ENCODE measurements at places on chromosomes 3 and 15.

GRCh38 chr3:164883171-164883570, 195.1 kb downstream of the SI start:
- DNase-seq, result no peak

GRCh38 chr15:63503739-63504246, 600 bp upstream of the USP3 start:
- no peak for DNase-seq

- no peak for DNase-seq
Measured at GRCh38 chr15:75123395-75123794, 78.3 kb upstream of the C15orf39 start.

DNA sequence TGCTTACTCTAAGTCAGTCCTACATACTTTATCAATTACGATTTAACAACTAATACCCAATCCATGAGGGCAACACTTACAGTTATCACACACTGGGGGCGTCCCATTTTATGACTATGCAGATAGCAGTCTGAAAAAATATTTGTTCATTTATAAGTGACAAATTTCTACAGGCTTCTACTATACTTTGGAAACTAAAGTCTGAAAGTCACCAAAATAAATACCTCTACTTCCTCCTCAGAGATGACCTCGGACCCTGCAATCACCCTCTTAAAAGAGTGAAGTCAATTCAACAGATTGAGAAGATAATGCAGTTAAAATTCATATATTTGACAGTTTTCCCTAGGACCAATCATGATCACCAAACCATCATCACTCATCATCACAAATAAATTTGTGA, 76.6 kb downstream of the GSK3B start:
- no peak for DNase-seq

DNA sequence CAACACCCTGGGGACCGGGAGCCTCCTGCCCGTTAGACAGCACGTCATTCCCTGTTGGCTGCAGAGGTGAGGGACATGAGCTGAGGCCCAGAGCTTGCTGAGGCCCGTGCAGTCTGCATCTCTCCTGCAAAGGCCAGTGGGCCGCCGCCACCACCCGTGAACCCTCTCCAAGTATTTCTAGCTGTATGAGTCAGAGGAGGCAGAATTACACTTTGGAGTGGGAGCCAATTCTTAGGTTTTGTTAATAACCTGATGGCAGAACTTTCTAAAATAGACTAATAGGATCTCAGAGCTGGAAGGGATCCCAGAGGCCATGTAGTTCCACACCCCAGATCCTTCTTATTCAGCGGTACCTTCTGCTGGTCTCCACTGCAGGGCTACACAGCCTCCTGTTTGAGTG, 335.2 kb upstream of the CTDSPL start:
- no peak for DNase-seq

GRCh38 chr3:161069511-161070251, 35.5 kb downstream of the B3GALNT1 start:
- DNase-seq, result no peak

GRCh38 chr3:94064243-94064860, 1.5 kb downstream of the NSUN3 start:
- DNase-seq, result no peak

DNA sequence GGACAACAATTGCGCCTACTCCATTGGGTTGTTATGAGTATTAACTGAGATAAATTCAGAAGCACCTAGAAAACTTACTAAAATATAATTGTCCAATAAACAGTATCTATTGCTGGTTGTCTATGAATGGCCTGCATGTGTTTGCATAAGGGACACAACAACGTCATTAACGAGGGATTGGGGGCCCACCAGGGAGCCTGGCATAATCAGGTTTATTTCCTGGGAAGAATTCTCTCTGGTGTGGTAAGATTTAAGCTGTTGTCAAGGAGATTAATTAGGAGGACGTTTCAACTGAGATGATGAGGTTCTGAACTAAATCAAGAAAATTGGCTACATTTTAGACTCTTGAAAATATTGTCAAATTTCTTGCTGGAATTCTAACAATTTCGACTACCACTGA, 176.1 kb upstream of the CDIN1 start:
- no peak for DNase-seq

DNA sequence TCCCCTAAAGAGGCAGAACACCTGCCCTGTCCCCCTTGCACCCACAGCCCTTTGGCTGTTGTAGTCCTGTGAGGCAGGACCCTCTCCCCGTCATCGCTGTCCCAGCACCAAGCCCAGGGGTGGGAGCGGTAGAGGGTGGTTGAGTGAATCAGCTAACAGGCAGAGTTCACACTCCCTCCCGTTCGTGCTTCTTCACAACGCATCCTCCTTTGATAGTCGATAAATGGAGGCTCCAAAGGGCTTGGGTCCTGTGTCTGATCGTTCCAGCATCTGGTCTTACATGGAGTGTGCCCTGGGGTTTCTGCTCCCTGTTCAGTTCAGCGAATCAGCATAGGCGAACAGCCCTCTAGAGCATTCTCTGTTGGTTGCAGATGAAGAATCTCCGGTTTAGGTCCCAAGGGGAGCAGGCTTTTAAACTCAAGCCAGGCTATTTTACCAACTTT, 820 bp upstream of the HMCES start:
- DNase-seq, result no peak

- no peak for DNase-seq
Measured at GRCh38 chr3:60365360-60365759, 885.9 kb downstream of the FHIT start.

DNA sequence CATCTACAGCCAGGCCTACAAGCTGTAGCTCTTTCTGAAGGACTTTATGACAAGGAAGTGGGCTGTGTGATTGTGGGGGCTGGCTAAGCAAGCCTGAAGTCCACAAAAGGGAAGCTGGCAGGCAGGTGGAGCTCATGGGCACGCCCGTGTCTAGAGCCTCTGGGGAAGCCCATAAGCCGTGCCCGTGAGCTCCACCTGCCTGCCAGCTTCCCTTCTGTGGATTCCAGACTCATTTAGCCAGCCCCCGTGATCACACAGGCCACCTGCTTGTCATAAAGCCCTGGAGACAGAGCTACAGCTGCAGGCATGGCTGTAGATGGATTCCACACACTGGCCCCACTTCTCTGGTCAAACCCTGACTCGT, 15.2 kb downstream of the EFCC1 start:
- DNase-seq, result no peak

DNA sequence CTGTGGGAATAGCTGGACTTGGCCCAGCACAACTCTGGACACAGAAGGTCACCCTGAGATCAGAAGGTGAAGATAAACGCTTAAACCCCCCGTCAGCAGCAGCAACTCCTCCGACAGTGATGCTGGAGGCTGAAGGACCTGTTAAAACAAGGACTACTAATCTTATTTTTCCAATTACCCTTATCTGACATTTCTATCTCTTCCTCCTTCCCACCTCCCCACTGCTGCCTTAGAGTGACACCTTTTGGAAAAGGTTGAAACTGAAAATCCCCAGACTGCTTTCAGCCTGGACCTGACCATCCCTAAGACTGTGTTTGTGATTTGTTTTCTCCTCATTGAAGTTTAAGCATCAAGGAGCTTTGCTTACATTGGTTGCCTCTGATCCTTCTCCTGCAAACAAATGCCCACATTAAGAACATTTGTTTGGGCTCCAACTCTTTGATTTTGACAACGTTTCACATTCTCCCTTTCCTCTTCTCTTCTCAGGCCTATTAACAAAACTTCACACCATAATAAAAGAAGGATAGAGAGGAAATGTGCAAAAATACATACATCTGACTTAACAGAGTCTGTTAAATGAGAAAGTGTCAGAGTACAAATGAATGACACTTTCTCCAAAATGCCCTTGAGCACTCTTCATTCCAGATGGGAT, 410.6 kb upstream of the WNT5A start:
- peak; percentile 4 for DNase-seq

DNA sequence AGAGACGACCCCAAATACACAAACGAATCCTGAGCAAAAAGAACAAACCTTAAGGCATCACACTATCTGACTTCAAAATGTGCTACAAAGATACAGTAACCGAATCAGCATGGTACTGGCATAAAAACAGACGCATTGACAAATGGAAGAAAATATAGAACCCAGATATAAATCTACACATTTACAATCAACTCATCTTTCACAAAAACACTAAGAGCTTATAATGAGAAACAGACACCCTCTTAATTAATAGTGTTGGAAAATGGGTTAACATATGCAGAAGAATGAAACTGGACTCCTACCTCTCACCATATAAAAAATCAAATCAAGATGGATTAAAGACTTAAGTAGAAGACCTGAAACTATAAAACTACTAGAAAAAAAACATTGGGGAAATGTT, 130.3 kb upstream of the DCBLD2 start:
- no peak for DNase-seq

DNA sequence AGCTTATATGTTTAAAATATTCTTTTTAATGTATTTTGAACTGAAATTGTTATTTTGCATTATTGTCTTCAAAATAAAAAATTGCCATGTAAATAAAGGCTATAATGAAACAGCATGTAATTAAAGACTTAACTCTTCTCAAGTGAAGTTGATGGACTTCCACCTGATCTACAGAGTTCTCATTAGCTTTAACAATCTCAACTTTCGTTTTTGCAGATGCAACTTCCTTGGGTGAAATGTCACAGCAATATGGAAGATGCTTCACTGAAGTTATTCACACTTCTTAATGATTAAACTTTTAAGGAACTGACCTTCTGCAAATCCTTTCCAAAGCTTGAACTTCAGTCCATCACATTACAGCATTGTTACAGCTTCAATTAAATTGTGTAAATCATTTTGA, 63.6 kb downstream of the OSTN start:
- no peak for DNase-seq

Measured in NCI-H1930 (cell line).